ENCODE measurements at places on chromosomes 7 and 10.

DNA sequence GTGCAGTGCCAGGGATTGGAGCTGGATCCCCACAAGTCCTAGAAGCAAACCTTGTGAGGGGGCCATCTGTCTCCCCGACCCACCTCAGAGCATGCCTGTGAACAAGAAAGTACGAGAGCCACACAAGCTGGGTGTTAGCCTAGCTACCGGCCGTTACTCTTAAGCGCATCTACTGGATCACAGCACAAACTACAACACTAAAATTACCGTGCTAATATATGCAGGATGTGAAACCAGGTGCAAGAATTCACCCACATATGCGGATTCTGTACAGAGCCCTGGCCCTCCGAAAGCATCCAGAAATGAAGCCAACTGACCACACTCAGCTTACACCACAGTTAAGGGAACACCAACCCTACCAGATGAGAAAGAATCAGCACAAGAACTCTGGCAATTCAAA, 16.0 kb upstream of the PRSS1 start:
- no peak for DNase-seq

DNA sequence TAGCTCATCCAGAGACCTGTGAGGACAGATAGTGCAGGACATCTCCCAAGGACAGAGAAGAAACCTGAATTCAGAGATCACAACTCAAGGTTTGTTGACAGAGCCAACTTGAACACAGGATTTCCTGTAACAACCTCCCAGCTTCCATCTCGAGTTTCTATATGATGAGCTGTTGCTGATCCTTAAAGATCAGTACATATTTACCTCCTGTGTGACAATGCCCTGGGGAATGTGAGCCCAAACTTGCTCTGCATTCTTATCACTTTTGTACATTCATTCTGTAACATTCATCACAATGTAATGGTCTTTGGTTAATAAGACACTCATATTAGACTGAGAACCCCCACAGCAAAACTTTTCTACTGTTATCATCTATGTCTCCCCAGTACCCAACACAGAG, 468.6 kb downstream of the XPNPEP1 start:
- DNase-seq, result no peak

GRCh38 chr10:50260791-50261281, 9.5 kb upstream of the ASAH2 start:
- DNase-seq, result no peak

DNA sequence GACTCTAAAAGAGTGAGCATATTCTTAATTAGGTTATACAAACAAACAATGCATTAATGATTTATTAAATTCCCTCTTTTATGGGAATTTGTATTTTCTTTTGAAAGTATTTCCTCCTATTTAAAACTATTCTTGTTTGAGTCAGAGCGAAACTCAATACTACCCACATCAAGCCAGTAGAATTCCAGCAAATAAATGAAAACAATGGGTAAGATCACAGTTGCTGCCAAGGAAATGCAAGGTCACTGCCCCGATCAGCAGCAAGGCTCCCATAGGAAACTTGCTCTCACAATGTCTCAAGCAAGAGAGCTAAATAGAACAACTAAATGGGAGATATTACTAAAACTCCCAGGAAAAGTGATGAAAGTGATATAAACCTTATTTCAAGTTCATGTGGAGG, 206.3 kb downstream of the THSD7A start:
- no peak for DNase-seq

- no peak for DNase-seq
Measured at GRCh38 chr10:103941801-103942200, 23.8 kb upstream of the STN1 start.

- no peak for DNase-seq
Measured at GRCh38 chr7:6250364-6250833, 22.0 kb downstream of the CYTH3 start.

DNA sequence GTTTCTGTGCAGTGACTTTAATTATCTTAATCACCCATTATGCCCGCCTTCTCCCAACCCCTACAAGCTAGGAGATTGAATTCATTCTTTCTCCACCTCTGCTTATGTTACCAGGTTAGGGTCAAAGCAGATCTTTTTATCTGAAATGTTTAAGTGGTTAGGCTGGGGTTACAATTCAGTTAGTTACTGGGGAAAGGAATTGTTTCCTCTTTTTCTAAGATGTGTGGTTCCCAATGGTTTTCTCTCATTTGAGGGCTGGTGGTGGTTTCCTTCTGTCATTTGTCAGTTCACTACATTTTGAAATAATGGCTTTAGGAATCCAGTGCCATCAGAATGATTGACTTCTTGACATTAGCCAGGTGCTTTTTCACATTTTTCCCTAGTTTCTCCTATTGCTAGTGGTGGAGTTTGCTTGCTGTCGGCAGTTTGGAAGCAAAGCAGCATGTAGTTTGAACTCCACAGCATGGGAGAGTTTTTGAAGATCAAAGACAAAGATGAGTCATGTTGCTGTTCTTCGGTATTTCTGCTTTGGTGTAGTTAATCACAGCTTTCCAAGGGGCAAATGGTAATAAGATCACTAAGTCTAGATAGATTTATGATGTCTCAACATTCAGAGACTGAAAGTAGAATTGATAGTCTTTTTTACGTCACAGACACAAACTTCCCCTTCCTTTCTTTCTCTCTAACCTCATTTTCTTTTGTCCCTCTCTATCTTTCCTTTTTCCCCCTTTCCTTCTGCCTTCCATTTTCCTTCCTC, 168.2 kb downstream of the SND1 start:
- no peak for DNase-seq

DNA sequence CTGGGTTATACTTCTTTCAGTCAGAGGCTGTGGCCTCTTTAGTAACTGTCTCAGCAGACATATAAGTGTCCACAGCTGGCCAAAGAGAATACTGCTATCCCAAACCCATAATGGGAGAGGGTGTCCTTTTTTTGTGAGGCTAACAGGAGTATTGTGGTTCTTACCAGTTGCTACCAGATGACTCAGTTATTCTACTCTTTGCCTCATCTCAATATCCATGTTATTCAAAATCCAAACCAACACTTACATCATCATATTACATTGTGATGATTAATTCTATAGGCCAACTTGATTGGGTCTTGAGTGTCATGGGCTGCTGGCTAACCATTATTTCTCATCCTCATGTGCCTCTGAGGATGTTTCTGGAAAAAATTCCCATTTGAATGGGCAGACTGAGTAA, 120.9 kb downstream of the TMEM168 start:
- DNase-seq, result no peak

- no peak for DNase-seq
Measured at GRCh38 chr10:111175787-111176186, 99.0 kb downstream of the ADRA2A start.

DNA sequence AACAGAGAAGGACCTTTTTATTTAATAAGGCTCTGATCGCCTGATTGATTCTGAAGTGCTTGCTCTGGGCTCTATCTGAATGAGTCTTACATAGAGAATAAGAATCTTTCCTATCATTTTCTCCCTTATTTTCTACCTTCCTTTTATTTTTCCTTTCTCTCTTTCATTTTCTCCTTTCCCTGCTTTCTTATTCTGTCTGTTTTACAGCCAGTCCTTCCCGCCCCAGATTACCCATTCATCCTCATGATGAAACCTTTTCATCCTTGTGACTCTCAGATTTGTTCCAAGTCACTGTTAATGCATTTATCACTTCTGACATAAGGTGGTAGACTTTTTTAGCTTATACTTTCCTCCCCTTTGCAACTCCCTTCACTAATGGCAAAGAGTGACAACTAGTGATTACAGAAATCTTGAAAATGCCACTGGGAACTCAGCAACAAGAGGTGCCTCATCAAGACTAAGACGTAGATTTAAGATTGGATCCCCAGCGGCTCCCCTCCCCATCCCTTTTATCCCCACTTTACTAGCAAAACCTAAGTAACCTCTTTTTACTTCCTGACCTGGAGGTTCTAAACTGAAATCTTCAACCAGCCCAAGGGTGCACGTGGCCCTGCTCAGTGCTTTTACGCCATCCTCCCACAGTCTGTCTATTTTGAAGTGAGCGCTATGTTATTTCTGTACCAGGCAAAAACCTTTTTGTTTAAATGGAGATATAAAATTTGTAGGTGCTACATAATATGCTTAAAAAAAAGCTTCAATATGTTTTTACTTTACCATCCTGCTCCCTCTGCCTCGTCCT, 179.8 kb downstream of the DYNC1I1 start:
- DNase-seq, result no peak

Data from hypothalamus (tissue), 51 donors.